Activated naive CD4-positive, alpha-beta T cell (primary cell): ENCODE measurements at places on chromosomes 4 and X.
A peak's percentile ranks its signal among the peaks of the same experiment; 100 is the strongest.

DNA sequence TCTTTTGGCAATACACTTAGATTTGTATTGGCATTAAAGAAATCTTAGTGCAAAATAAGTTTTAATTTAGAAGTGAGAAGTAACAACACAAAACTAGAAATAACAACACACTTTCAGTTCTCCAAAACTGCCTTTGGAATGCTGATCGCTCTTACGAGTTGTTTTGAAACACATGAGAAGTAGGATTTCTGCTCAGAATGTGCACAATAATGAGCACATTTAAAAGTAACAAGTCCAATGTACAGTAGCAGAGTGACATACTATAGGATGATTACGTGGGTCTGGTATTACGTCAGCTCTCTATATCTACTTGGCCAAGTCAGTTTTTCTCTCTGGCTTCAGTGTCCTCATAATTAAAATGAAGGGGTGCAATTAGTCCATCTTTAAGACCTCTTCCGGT is 164.8 kb downstream of the CHM start:
- no peak for DNase-seq

- no peak for DNase-seq
These were observed 616.9 kb downstream of the FSTL5 start for GRCh38 chr4:161546902-161547301.

GRCh38 chrX:30659421-30659820 is 6.2 kb downstream of the GK start:
- DNase-seq = no peak

DNA sequence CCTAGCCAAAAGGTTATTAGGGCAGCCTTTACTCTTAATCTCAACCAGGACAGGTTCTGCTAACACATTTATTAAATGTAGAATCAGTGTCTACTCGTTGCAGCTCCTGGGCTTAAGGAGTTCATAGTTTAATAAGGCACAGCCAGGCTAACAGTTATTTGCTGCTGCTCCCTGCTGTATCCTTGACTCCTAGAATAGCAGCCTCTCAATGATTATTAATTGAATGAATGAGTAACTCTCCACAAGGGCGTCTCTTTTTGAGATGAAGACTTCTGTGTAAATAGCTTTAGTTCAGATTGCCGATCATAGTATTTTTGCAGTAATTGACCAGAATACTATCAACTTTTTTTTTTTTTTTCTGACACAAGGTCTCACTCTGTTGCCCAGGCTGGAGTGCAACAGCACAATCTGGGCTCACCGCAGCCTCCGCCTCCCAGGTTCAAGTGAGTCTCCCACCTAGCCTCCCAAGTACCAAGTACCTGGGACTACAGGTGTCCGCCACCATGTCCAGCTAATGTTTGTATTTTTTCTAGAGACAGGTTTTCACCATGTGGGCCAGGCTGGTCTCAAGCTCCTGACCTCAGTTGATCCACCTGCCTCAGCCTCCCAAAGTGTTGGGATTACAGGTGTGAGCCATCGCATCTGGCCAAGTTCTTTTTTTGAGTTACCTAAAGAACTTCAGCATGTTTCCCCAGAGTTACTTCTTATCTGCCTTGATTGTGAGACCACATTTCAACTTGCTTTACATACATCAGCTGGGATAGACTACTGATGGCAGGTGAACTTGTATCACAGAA is 2.9 kb downstream of the UGDH start:
- DNase-seq = no peak

DNA sequence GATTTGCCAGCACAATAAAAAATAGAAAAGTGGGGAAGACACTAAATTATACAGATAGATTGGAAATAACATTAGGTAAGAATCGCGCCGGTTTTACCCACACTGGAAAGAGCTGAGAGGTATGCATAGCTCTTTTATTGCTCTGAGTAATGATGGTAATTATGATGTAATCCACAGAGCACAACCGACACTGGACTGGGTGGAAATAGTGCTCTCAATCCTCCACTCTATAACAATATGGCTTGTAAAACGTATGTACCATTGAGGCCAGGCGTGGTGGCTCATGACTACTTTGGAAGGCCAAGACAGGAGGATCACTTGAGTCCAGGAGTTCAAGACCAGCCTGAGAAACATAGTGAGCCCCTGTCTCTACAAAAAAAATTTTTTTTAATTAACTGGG is 104.3 kb upstream of the RAPGEF2 start:
- DNase-seq = no peak

DNA sequence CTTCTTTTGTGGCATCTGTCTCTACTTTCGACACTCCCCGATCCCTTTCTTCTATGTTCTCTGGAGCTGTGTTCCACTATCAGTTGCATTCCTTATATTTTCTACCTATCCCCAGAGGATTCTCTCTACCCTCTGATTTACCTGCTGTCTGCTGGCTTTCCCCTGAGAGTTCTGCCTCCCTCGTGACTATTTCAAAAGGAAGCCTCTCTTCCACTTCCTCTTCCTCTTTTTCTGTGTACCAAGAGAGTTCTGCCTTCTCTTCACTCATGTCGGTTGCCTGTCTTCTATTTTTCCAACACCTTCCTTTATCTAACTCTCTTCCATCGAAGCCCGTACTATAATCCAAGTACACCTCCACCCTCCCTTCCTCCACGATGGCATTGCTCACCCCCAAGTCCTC is 631.7 kb downstream of the SMARCA1 start:
- DNase-seq = no peak

GRCh38 chr4:153676486-153676885 is 7.6 kb upstream of the TLR2 start:
- no peak for DNase-seq

DNA sequence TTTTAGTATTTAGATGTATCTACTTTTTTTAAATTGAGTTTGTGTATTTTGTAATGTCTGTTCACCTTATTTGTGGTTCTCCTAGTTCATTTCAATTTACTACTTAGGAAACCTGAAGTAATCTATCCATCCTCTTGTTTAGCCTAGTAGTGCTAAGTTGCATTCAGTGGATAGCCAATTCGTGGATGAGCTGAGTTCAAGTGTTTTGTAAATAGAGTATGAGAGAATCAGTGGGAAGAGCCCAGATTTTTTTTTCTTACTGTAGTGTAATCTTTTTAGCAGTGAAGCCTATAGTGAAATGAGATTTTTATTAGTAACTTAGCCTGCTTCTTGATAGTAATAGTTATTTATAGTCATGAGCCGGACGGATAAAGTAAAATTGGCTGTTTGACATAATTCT is 21.7 kb downstream of the STAG2 start:
- DNase-seq = no peak

DNA sequence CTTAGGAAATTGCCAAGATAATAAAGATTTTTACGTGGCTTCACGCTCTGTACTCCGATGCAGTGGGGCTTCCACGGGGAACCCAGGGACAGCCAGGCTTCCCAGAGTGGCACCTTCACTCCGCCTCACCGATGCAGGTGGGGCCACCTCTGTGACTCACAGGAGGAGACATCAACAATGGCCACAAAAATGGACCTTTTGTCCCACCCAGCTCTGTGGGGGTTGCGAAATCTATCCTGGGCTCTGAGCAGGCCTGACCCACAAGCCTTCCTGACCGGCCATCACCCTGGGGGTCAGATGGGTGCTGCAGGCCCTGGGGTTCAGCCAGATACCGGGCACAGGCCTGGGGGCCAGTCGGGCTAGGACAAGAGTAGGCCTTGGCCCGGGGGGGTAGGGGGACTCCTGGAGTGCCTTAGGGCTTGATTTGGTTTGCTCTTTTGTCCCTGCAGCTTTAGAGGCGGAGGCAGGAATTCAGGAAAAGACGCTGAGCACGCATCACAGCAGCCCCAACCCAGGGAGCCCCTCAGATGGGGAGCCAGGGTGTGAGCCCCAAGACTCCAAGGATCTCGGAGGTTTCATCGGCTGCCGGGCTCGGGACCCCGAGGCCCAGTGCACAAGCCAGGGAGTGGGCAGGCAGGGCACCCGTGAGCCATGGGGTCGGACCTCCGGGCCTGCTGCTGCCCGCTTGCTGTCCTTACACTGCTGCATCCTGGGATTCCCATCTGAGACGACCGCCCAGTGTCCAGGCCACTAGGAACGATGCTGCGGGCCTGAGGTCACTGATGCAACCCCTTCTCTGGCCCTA is 136.5 kb upstream of the NKX1-1 start:
- DNase-seq = no peak

GRCh38 chr4:73098016-73098415 is 28.5 kb upstream of the COX18 start:
- no peak for DNase-seq

DNA sequence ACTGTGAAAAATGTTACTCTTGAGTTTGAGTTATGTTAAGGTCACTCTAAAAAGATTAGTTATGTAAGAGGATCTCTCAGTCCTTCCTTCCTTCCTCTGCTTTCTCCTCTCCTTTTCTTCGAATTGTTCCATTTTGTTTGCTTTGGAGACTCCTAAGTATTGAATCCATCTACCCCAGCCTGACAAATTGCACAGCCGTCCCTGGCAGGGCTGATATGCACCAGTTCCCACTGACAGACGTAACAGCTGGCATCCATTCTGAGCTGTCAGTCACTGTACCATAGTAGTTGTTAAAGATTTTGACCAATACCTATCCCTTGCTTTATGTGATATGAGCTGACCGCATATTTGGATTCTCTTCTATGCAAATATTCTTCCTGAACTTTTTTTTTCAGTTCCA is 210.7 kb upstream of the IGFBP7 start:
- DNase-seq = no peak

- no peak for DNase-seq
These were observed 50.3 kb downstream of the DKK2 start for GRCh38 chr4:106985830-106986229.

DNA sequence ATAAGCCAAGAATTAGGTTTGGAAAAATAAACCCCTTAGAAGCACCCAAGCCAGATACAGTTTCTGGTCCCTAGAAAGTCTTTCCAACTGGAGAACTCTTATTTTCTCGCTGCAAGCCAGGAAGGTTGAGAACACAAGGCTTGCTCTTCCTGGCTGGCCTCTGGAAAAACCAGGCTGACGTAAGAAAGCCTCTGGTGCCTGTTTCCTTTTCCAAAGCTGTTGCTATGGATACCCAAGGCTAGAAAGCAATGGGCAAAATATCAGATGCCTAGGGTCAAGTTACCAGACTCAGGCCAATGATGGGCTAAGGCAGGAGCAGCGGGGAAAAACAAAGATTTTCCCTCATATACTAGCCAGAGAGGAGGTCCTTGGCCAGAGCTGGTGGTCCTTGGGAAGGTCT is 281.6 kb downstream of the KLHL13 start:
- no peak for DNase-seq

- DNase-seq = no peak
These were observed 331.0 kb downstream of the PCDH7 start for GRCh38 chr4:31051151-31051550.

GRCh38 chr4:64882311-64883086 is 473.2 kb upstream of the TECRL start:
- no peak for DNase-seq

DNA sequence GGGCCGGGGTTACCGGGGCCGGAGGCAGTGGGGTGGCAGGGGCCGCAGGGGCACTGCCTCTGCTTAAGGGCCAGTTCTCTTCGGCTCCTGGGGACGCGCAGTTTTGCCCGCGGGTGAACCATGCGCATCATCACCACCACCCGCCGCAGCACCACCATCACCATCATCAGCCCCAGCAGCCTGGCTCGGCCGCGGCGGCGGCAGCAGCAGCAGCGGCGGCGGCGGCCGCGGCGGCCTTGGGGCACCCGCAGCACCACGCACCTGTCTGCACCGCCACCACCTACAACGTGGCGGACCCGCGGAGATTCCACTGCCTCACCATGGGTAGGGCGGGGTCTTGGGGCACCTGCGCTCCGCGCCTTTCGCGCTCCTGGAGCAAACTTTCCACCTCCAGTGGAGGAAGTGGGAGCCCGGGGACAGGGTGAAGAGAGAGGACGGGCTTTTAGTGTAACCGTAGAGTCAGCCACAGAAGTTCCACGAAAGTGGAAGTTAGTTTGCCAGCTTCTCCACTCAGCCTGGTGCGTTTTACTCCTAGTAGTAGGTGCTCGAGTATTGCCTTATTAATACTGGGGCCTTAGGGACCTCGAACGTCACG is 729 bp downstream of the GSX2 start:
- no peak for DNase-seq

DNA sequence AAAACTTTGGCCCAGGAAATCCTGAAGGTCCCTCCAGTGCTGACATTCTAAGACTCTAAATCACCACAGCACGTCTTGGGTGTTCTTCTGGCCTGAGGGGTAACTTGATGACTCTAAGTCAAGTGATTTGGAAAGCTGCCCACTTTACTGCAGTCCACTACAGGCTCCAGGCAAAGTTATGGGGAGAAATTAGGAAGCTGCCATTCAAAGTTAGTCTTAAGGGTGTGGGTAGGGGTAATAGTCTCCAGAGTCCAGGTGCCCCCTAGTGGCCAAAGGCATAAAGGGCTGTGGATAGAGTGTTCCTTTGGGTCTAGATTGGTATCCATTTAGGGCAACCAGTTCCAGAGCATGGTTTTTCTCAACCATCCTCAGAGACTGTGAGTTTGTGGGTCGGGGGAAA is 38.7 kb upstream of the SLC16A2 start:
- peak; percentile 2 for DNase-seq

GRCh38 chrX:45421806-45422205 is 221.1 kb upstream of the DIPK2B start:
- DNase-seq = no peak

DNA sequence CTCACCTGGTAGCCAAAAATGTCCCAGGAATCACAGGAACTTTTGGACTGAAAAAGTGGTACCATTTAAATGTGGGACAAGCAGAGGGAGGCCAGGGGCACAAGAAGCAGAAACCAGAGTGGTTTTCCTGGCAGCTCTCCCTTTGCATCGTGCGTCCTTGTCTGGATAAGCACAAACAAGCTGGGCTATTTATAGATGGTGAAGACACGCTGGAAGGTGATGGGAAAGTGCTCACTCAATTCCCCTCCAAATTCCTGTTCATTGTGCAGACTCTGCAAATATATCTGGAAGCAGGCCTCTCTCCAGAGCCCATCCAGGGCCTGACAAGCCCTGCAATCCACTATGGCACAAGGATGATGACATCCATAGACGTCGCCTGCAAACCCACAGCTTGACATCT is 63.6 kb upstream of the MAP3K15 start:
- DNase-seq = no peak

GRCh38 chr4:128517739-128518510 is 230.3 kb upstream of the PGRMC2 start:
- no peak for DNase-seq

GRCh38 chr4:76568262-76568661 is 133.2 kb downstream of the SHROOM3 start:
- DNase-seq = no peak

- DNase-seq = no peak
These were observed 24.1 kb upstream of the MTM1 start for GRCh38 chrX:150544222-150544787.
